ENCODE measurements at places on chromosomes 11 and 22.

DNA sequence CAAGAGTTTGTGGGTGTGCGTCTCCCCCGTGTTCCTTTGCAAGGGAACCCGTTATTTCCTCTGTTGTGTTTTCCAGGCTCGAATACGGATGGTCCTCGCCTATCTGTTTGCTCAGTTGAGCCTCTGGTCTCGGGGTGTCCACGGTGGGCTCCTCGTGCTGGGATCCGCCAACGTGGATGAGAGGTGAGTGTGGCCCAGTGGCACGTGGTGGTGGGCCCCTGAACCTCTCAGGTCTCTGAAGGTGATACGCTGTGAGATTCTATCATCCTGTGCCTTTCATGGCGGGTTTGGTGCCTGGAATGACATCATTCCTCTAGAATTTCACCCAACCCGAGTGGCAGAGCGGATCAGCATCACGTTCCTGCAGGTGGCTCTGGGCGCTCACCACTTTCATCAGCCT, 32.5 kb downstream of the NADSYN1 start:
- DNase-seq = no peak

GRCh38 chr11:85165819-85166218, 461.3 kb downstream of the DLG2 start:
- DNase-seq = no peak

DNA sequence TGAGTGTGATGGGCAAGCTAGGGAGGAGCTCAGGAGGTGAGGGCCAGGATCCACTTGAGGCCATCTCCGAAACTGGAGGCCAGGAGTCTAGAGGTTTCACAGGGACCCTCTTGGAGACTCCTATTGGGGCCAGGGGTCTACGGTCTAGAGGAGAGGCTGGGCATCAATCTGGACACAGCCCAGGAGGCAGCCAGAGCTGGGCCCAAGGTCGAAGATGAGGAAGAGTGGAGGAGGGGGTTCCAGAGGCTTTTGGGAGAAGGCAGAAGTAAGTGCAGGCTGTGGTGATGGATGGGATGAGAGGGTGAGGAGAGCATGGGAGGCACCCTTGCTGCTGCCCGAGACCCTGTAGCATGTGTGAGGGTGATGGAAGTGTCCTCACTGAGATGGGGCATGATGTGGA, 56.6 kb downstream of the LRRC32 start:
- DNase-seq = no peak

- no peak for DNase-seq
Measured at GRCh38 chr11:83140691-83141455, 16.1 kb upstream of the PCF11 start.

GRCh38 chr22:39967996-39968972, 8.1 kb downstream of the TMA7B start:
- DNase-seq = no peak

GRCh38 chr11:95245038-95245437, 14.0 kb upstream of the SESN3 start:
- no peak for DNase-seq

DNA sequence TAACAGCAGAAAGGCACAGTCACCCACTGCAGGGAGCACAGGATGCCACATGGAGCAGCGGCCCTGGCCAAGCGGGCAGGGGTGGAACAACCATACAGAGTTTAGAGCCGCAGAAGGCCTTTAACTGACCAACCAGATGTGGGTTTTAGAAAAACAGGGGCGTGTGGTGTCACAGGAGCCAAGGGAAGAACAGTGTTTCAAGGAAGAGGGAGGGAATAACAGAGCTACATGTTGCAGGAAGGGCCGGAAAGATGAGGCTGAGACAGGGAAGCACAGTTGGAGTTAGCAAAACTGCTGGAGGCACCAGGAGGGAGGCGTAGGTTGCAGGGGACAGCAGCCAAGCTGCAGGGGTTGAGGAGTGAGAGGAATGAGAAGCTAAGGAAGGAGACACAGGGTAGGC, 7.8 kb upstream of the NAA40 start:
- DNase-seq = no peak

DNA sequence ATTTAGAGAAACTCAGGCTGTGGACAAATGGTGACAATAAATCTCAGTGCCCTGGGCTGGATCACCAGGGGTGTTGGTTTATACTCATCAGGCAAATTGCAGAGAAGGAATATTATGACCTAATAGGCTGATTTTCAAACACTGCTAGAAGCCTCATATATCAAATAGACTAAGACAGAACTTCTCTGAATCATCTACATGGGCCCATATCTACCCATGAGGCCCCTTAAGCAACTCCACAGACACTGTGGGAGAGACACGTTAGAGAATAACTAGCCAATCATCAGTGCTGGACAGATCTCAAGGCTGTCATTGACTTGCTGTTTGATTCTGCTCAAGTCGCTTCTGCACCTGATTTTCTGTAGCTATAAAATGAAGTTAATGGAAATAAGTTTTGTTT, 545.8 kb downstream of the SOX6 start:
- DNase-seq = no peak

GRCh38 chr11:72787216-72788104, 6.4 kb downstream of the STARD10 start:
- no peak for DNase-seq

DNA sequence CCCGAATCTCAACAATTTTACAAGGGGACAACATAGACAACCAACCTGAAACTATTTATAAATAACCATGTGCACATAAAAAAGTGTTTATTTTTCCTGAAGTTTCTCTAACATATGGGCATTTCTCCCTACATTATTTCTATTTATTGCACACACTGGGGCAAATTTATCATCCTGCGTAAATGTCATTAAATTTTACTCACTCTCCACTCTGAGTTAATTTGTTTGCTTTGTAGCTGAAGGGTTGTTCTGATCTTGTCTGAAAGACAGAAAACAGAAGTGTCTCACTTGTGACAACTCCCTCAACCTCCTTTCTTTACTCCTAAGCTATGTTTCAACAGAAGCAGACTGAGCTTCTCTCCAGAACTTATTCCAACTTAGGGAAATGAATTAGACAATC, 194.2 kb downstream of the HIPK3 start:
- no peak for DNase-seq

GRCh38 chr11:21723678-21724077, 469.2 kb upstream of the ANO5 start:
- DNase-seq = no peak

Measured in omental fat pad (tissue), 4 donors.